ENCODE measurements at places on chromosomes 1 and 21. TPM values are rescaled to one million over a fixed set of nuclear protein-coding genes. Genes with fewer than 3 reads are reported as not detected.

ESRRG gene
- not detected for total RNA-seq

FCRL5 gene
- total RNA-seq = not detected

PLA2G2D gene
- not detected for total RNA-seq

- no peak for DNase-seq
Observed at GRCh38 chr1:147760481-147761260, at the start of gene GJA5. TSS of gene GJA5 (minus strand) at chr1:147760602. CDS start at chr1:147759238, 1,364 bp downstream.

- no peak for DNase-seq
Observed at GRCh38 chr21:18163956-18164355, 80.7 kb upstream of the CHODL start.

DNA sequence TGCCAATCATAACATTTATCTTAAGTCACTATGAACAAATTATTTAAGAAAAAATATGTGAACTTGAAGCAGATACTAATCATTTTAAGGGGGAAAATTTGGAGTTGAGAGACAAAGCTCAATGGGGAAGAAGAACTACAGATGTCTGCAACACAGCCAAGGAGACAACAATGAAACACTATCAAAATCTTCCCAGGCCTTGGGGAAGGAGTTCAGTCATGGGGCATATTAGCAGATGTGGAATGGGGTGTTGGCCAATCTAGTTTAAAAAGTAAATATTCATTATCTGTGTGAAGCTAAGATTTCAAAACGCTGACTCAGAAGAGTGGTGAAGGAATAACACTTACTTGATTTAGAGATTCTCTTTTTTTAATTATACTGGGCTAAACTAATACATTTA, 671.6 kb upstream of the ZP4 start:
- no peak for DNase-seq

- no peak for DNase-seq
Observed at GRCh38 chr1:100364697-100365096, 12.4 kb downstream of the CDC14A start.

IVL gene
- total RNA-seq = not detected

GJA5 gene
- not detected for total RNA-seq

DNA sequence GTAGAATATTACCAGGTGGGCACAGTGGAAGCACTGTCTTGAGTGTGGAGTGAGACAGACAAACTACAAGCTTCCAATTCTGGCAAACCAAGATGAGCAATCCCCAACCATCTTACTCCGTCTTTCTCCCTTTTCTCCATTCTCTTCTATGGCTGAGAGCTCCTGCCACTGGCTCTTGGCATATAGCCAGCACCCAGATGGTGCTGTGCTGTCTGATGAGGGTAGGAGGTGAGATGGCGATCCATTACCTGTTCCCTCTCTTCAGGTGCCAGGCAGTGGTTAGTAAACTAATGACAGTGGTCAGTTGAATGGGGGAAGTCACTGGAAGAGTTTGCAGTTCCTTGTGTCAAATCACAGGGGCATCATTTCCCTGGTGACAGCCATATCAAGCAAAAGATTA, 108.4 kb downstream of the FNBP1L start:
- no peak for DNase-seq

GRCh38 chr1:11592752-11593151, 61.5 kb downstream of the FBXO2 start:
- no peak for DNase-seq

RORC gene
- 3.8 TPM for total RNA-seq

DNA sequence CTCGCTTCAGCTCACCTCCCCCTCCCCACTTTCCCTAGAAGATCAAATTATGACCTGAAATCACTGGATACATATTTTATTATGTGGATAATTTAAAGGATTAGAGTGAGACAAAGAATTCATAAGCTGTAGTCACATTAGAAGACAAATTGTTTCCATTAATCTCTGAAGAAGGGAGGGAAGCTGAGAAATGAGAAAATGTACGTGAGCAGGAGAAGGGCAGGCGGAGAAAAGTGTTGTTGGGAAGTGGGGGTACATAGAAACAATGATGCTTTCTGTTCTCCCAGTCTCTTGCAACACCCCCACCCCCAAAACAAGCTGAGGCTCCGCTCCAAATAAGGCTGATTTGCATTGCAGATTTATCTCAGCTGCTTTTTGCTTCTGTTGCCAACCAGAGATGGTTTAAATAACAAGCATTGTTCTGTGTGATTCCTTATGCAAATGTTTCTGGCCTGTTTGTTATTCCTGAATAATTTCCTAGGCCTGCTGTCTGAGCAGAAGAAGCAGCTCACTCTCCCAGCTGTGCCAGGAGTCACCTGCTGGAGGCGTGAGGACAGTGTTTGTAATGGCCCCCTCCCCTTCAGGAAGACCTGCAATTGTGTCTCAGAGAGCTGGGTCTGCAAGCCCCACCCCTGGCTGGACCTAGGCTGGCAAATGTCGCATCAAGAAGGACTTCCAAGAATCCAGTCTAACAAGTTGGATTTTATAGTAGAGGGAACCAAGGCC, 121.8 kb upstream of the TNR start:
- DNase-seq = no peak

SPRR1A gene
- not detected for total RNA-seq

CD46 gene
- 92.2 TPM for total RNA-seq

ERG gene
- not detected for total RNA-seq

- no peak for DNase-seq
Observed at GRCh38 chr1:238254935-238255334, 364.2 kb upstream of the ZP4 start.

DNA sequence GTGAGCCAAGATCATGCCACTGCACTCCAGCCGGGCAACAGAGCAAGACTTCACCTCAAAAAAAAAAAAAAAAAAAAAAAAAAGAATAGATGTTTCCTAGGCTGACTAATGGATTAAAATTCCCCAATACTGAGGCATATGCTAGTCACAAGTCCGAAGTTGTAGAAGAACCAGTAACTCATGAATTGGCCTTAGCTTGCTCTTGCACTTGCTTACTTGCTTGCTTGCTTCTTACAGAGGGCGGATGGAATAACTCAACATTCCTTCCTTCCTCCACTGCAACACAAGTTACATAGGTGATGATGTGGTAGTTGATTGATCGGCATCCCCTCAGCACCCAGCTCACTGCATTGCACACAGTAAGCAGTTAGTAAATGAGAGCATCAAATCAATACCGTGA, 2.8 kb upstream of the TARS2 start:
- no peak for DNase-seq

GRCh38 chr1:33443080-33443704, 12.3 kb upstream of the PHC2 start:
- DNase-seq = no peak

RUNX3 gene
- 156 TPM for total RNA-seq

- DNase-seq = peak; percentile 76
Observed at GRCh38 chr1:183022202-183023145, 746 bp upstream of the LAMC1 start.

DNA sequence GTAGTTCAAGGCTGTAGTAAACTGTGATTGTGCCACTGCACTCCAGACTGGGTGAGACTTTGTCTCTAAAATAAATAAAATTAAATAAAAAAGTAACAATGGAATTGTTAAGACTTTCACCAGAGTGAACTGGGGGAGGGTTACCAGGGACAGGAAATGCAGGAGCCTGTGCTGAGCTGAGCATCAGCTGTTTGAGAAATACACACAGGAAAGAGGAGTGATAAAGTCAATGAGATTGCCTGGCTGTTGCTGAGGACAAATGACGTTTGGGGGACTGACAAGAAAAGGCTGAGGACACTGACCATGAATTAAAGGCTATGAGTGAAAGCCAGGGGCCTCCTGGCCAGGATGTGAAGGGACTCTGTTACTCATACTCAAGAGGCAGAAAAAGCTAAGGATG, 226.3 kb downstream of the SETD4 start:
- no peak for DNase-seq

DNA sequence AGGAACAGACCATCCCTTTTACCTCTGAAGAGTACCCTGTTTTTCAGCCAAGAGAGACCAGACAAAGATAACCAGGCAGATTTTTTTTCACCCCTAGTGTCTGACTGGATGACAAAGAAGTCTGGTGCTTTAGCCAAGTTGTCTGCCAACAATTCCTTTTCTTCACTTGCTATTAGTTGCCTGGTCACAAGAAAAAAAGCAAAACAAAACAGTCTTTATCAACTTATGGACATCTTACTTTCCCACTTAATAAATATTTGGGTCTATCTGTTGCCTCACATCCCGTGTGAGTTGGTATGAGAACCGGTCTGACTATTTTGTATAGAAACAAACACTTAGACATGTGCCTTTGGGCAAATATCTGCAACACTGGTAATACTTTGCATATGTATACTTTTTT, 662.9 kb downstream of the PLPP3 start:
- no peak for DNase-seq

DNA sequence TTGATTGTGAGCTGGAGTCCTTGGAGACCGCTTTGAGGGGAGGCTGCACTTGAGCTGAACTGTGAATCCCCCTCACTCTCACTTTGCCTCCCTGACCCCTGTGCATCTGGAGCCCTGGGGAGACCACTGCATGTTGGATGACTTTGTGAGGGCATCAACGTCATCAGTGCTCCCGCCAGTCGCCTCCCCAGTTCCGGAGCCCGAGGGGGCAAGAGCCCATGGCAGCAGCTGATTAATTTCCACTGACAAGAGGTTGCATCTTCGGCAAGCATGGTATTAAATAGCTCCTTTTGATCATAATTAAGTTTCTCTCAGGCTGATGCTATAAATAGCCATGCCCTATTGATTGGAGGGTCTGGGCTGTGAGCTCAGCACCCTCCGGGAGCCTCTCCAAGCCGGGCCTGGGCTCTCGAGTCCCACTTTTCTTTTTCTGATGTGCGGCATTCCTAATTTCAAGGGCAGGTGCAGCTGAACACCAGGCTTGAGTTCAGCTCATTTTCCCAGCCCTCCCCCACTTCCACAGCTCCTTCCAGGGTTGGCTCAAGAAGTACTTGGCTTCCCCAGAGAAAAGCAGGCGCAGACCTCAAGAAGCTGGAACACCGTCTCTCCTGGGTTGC, 33.2 kb downstream of the KCND3 start:
- DNase-seq = no peak

- DNase-seq = peak; percentile 84
Observed at GRCh38 chr1:153404768-153405167, 11.6 kb upstream of the S100A7A start.

DNA sequence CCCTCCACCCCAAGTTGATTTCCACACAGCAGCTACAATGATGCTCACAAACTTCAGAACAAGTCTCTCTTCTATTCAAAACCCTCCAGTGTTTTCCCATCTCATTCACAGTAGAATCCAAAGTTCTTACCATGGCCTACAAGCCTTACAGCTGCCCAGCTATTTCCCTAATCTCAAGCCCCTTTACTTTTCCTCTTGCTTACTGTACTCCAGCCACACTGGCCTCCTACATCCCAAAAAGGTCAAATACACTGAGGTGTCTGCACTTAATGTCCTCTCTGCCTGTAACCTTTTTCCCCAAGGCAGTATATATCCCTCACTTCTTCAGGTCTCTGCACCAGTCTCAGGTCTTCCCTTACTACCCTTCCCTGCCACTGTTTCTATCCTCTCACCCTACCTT, 2.6 kb downstream of the RAP1A start:
- no peak for DNase-seq

UROD gene
- 134 TPM for total RNA-seq

TOMM40L gene
- 13.2 TPM for total RNA-seq

Data from activated CD4-positive, alpha-beta T cell treated with anti-CD3 and anti-CD28 coated beads for 36 hours (primary cell).